Pancreas (tissue), 10 donors: ENCODE measurements at places on chromosomes 5 and 9. TPM values are rescaled to one million over a fixed set of nuclear protein-coding genes. Genes with fewer than 3 reads are reported as not detected.

The CDX1 gene
- total RNA-seq = not detected

The DDX4 gene
- total RNA-seq = not detected

The RNF180 gene
- 5.2 TPM for total RNA-seq

The LCN9 gene
- not detected for total RNA-seq

The LMNB1 gene
- total RNA-seq = 7.0 TPM

The BASP1 gene
- total RNA-seq = 2.1 TPM

The ABO gene
- 2.1 TPM for total RNA-seq

The MCC gene
- 8.3 TPM for total RNA-seq

The FAM200C gene
- total RNA-seq = 1.4 TPM

The SLC4A9 gene
- total RNA-seq = 0.12 TPM

The IL13 gene
- not detected for total RNA-seq

The PCDHB11 gene
- 3.3 TPM for total RNA-seq

The GFI1B gene
- 0.09 TPM for total RNA-seq

The SMIM32 gene
- 0.12 TPM for total RNA-seq

The TLR4 gene
- 9.1 TPM for total RNA-seq

The WHRN gene
- 7.2 TPM for total RNA-seq

The PTGES gene
- total RNA-seq = 0.16 TPM

The SLC27A6 gene
- 0.03 TPM for total RNA-seq

The SLC6A7 gene
- not detected for total RNA-seq

The SMARCA2 gene
- 70.9 TPM for total RNA-seq

The AIF1L gene
- total RNA-seq = 3.5 TPM

The SEMA6A gene
- total RNA-seq = 20.3 TPM

The CCL27 gene
- not detected for total RNA-seq

The TRIM14 gene
- total RNA-seq = 10.4 TPM

The SPINK5 gene
- total RNA-seq = 0.19 TPM

The UCK1 gene
- 17.7 TPM for total RNA-seq

The ARL10 gene
- total RNA-seq = 1.4 TPM

The SLC24A2 gene
- total RNA-seq = 0.03 TPM

The NDUFB6 gene
- 12.6 TPM for total RNA-seq

The RALGPS1 gene
- 5.8 TPM for total RNA-seq

The UAP1L1 gene
- 5.3 TPM for total RNA-seq

The COL27A1 gene
- 19.0 TPM for total RNA-seq

The WNK2 gene
- 96.1 TPM for total RNA-seq

The ARHGEF28 gene
- 21.8 TPM for total RNA-seq

The IFNK gene
- total RNA-seq = not detected

The NUTM2G gene
- not detected for total RNA-seq

The PCDHA5 gene
- 0.92 TPM for total RNA-seq

The PKD2L2 gene
- not detected for total RNA-seq

The SPINK1 gene
- 18,351 TPM for total RNA-seq

The THOC3 gene
- total RNA-seq = 10.7 TPM

The PIGO gene
- 14.5 TPM for total RNA-seq

The RETREG1 gene
- 22.6 TPM for total RNA-seq

The PLAC8L1 gene
- 0.69 TPM for total RNA-seq

The NR2F1-AS1 gene
- 2.1 TPM for total RNA-seq

The ZBTB5 gene
- total RNA-seq = 4.3 TPM

The TSSK1B gene
- 0.09 TPM for total RNA-seq

The PCDHAC2 gene
- 0.54 TPM for total RNA-seq

The FRMPD1 gene
- 0.22 TPM for total RNA-seq

The WWC1 gene
- total RNA-seq = 37.2 TPM

The ANKRD34B gene
- total RNA-seq = not detected

The CDH12 gene
- 0.12 TPM for total RNA-seq
